Activated B cell treated with CpG ODN at 0.5 μM for 24 hours (primary cell): ENCODE measurements at places on chromosomes 1 and 21.

DNA sequence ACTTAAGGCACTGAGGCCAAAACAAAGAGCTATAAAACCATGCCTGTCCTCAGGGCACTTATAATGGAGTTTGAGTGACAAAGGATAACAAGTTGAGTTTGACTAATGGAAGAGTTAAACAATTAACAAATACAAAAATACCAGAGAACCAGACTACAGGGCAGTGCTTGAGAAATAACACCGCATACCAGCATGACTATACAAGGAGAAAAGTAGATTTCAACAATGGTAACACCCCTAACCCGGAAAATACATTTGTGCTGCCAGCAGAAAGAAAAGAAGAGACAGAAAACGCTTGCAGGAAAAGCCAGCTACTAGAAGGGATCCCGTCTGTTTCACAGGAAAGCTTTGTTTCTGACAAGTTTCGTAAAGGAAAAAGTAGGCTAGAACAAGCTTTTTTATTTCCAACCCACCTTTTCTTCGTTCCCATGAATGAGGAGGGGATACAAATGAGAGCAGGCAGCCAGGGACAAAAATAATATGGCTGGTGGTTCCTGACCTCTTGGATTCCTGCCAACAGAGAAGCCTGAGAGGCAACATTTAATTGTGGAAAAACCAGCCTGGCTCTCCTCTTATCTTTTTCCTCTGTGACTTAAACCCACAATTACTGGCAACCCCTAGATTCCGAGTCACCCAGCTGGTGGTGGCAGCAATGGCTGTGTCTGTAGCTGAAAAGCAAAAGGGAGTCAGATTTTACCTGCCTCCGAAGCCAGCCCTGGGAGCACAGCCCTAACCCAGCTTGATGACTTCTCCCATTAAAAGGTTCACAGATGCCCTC lies 56.5 kb downstream of the WLS start:
- DNase-seq, result no peak

DNA sequence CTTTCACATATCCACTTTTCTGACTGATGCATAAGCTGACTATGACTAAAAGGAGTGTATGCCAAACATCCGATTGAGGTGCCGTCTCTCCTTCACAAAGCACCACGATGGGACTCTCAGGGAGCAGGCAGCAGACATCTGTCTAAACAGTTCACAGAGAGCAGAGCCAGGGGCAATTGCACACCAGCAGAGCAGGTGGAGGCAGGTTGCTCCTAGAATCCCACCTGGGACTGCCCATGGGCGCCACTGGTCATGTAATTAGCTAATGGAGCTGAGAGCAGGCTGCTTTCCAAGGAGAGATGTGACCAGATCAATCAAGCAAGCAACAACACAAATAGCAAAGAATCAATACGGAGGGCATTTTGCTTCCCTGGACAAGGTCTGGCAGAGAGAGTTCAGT lies 30.5 kb upstream of the COA6 start:
- no peak for DNase-seq

GRCh38 chr1:54168206-54168965 lies 15.6 kb upstream of the CDCP2 start:
- DNase-seq, result no peak

DNA sequence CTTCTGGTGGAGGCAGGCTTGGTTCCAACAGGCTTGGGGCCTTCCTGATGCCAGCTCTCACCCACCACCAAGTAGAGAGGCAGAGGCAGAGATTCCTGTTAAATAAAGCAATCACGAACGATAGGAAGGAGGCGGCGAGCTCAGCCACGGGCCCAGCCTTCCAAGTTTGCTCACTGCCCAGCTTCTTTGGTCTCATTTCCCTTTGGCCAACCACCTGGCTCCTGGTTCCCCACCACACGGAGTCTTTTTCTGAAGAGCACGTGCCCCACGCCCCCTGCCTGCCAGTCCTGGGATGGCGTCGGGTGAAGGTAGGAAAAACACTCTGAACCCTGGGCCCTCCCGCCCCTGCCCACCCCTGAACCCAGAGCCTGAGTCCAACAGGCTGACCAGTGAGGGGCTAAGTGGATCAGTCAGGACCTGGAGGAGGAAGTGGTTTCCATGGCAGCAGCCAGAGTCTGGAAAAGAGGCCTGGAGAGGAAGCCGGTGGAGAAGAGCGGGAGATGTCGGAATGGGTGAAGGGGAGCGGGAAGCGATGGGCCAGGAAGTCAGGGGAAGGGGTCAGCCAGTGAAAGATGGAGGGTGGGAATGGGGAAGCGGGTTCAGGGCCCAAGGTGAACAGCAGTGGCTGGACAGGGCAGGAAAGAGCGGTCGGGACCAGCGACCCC lies 158.2 kb upstream of the KLHDC7A start:
- no peak for DNase-seq

DNA sequence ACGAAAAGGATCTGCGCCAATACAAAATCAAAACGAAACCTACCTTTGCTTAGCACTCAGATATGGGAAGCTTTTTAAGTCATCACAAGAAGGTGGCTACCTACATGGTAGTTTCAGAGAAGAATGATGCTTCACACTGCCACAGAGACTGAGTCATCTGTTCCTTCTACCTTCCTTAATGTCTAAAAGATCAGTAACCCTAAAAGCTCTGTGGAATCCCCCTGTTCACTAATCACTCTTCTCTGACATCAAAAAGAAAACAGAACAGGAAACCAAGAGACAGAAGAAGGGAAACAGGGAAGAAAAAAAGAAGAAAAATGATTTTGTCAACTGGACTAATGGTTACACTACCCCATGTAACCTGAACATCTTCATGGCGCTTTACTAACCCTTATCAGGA lies 177.2 kb downstream of the SMYD3 start:
- DNase-seq, result no peak

DNA sequence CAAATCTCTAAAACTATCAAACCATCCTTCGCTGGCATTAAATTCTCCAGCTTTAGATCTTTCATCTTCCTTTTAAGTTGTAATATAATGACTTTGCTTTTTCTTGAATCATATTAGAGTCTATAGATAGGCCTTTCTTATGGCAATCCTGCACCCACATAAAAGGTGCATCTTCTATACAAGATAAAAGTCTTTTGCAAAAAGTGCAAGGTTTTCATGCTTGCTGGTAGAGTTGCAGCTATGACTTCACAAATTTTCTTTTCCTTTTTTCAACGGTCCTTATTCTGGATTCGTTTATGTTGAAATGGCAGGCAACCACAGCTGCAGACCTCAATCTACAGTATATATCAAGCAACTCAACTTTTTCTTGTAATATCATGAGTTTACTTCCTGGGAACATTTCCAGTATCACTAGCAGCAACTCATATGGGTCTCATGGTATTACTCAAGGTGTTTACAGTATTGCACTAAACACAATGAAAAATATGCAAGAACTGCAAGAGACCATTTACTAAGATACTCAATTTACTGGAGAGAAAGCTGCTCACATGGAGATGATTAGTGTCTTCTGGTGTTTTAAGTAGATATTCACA lies 22.1 kb downstream of the OMA1 start:
- no peak for DNase-seq

DNA sequence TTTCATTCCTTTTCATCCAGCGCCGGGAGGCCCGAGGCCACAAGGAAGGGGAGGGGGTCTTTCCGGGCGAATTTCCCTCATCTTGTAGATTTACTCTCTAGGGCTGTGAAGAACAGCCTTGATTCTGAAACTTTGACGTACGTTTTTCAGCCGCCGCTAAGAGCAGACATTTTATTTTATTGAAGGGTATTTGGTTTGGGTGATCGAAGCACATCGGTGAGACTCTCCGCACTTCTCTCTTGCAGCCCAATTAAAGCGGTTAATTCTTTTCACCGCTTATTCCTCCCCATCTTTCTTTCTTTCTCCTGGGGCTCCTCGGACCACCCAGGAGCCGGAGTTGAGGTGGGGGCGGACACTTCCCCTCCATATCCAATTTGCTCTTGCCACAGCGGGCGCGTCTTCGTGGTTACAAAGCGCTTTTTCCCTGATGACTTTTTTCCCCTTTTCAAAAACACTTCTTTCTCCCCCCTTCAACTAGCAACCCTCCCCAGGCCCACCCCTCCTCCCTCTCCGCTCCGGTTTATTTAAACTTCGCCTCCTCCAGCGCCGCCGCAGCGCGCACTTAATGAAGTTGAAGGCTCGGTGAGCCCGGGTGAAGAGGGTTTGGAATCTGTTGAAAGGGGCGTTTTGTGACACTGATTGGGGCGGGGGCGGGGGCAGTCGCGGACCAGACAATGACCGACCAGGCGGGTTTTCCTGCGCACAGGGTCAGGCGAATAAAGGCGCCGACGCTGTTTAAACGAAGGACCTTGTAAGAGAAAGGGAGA lies 5.9 kb downstream of the FOXD2 start:
- no peak for DNase-seq

- no peak for DNase-seq
These were observed 736.3 kb downstream of the LTN1 start for GRCh38 chr21:28256420-28256831.

GRCh38 chr21:42845296-42845965 lies 33.9 kb downstream of the WDR4 start:
- no peak for DNase-seq

DNA sequence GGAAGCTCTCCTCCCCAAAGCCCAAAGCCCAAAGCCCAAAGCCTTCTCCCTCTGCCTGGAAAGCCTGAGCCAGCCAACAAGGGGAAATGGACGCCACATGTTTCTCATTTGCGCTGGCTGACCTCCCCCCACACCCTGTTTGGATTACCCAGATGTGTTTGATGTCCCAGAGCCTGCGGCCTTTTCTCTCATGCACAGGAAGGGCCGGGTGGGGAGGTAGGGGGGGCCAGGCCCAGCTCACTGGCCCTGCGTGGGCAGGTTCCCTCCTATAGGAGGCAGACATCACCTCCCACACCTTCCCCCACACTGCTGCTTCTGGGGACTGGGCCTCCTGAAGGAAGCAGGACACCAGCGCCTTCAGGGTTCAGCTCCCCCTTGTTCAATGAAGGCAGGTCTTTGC lies 116.3 kb downstream of the NAV1 start:
- DNase-seq, result no peak

GRCh38 chr1:48944811-48945210 lies 168.1 kb upstream of the BEND5 start:
- no peak for DNase-seq

DNA sequence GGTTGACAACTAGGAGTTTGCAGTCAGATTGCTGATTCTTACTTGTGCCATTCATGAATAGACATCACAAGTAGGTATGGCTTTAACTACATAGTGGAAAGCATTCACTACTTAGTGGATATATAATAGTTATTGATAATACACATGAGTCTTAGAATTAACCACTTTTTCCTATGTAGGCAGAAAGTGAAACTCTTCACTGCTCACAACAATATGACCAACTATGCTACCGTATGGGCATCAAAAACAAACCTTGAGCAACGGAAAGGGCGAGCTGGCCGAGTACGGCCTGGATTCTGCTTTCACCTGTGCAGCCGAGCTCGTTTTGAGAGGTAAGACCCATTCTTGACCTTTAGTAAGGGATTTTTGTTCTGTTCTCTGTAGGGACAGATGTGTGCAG lies 38.7 kb downstream of the DHX9 start:
- DNase-seq, result no peak

DNA sequence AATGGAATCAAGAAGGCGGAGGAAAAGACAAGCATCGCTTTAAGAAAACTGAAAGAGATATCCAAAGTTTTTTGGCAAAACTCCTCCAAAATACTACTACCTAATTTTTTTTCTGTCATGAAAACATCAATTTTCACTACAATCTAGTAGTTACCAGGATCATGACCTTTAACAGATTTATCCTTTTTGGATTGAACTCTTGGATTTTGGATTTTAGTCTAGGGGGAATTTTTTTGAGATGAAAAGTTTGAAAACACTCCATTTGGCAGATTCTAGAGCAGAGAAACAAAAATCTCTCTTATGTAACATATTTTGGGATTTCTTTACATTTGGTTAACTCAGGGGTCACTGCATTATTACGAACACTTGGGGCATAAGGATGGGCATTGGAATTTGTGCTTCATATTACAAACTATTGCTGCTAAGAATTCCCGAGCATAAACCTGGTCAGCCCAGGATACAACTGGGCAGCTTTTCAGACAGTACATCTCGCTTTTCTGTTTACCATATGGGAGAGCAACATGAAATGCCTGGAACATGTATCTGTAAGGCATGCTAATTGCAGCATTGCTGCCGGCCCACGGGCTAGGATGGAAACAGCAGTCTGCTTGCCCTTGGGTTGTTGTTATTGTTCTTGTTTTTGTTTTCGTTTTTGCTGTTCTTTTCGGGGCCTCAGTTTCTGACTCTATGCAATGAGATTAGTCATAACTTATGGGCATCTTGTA lies 264.3 kb downstream of the RHOU start:
- DNase-seq, result no peak

DNA sequence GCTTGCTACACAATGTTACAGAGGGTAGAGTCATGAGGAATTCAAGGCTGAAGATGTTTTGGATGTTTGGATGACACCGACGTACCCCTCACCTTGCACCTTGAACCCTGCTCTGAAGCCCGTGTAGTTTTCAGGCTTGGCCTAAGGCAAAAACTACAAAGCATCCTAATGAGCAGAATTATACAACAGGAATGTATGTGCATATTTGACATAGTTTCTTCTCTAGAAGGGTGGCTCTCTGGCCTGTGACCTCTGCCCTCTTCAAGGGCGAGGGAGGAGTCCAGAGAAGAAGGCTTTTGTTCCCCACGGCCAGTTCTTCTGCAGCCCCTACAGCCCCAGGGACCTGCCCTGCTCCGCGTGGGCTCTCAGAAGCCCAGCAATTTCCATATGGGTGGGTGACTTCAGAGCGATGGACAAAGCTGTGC lies 43.3 kb downstream of the L1TD1 start:
- no peak for DNase-seq

DNA sequence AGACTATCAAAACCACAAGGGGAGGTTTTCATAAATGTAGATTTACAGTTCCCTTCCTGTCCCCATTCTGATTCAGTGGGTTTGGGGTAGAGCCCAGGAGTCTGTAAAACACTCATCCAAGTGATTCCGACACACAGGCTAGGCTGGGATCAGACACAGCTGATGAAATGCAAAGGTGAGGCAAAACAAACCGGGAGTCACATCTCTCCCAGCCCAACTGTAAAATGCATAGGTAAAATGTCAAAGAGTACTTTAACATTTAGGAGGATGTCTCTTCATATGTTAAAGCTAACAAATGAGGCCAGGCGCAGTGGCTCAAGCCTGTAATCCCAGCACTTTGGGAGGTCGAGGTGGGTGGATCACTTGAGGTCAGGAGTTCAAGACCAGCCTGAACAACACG lies 45.0 kb downstream of the ZNF281 start:
- no peak for DNase-seq

GRCh38 chr1:191699343-191699742 lies 458.9 kb upstream of the RGS18 start:
- DNase-seq, result no peak

- no peak for DNase-seq
These were observed 54.8 kb downstream of the CYP2J2 start for GRCh38 chr1:59871746-59872145.

GRCh38 chr21:26795866-26796329 lies 49.3 kb downstream of the ADAMTS1 start:
- no peak for DNase-seq

DNA sequence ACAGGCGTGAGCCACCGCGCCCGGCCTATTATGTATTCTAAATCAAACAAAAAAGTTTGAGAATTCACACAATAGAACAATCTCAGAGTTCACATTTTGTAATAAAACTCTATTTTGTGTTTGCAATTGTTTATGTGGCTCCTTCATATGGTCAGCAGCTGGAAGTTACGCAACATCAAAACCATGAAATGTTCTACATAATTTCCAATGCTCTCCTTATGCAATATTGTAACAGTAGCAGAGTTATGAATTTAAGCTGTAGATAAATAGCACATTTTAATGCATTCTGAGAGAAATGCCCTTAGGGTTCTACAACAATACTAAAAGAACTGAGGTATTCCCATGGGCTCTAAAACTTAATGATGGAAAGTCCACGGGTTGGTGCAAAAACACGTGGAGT lies 62.3 kb upstream of the COL11A1 start:
- no peak for DNase-seq

- DNase-seq, result no peak
These were observed 160.9 kb downstream of the UCK2 start for GRCh38 chr1:165988275-165988674.
